A549 treated with GW870086 at 1 μM for 4 hours (cell line): ENCODE measurements at places on chromosomes 6 and 20. TPM values are rescaled to one million over a fixed set of nuclear protein-coding genes. Genes with fewer than 3 reads are reported as not detected.

RPL10A gene
- total RNA-seq: 1,499 to 1,536 TPM (median 1,517 TPM) in 5 replicates

GTSF1L gene
- not detected in 5 replicates for total RNA-seq

SMLR1 gene
- not detected in 5 replicates for total RNA-seq

PRSS35 gene
- 0.07 to 0.15 TPM (median 0.09 TPM) in 4 of 5 replicates, not detected in the other for total RNA-seq

MEP1A gene
- total RNA-seq: not detected in 5 replicates

OTOR gene
- not detected in 5 replicates for total RNA-seq
